ENCODE measurements at places on chromosomes 2 and 18.

DNA sequence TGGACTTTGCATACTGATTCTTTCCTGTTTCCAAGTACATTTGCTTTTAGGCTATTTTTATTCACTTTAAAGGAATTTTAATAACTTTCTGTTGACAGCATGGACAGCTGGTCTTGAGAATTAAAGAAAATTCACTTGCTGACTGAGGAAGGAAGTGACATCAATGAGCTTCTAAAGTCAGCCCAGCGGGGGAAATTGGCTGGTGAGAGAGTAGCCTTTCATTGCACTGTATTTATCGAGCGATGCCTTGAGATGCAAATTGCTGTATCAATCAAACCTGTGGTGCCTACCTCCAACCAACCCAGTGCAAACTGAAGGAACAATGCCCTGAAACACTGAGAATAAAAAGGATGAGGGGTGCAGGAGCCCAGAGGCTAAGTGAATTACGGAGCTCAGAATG is 91.4 kb upstream of the AQP4 start:
- no peak for DNase-seq

- no peak for DNase-seq
Observed at GRCh38 chr18:68461481-68462018, 253.4 kb downstream of the TMX3 start.

DNA sequence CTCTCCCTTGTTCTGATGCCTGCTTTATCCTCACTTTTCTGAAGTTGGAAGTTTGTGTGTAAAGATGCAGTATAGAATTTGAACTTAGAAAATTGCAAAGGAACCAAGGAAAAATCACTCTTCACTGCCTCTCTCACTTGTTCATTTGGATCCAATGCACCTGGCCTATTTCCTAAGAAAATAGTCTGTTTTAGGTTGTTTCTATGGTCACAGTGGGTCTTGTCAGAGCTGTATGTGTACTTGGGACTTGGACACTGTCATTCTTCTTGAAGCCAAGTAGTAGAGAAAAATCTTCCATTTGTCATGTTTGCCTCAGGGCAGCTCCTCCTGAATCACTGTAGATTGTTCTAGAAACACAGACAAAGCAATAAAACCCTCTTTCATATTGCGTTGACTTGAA is 80.3 kb upstream of the SESTD1 start:
- no peak for DNase-seq

DNA sequence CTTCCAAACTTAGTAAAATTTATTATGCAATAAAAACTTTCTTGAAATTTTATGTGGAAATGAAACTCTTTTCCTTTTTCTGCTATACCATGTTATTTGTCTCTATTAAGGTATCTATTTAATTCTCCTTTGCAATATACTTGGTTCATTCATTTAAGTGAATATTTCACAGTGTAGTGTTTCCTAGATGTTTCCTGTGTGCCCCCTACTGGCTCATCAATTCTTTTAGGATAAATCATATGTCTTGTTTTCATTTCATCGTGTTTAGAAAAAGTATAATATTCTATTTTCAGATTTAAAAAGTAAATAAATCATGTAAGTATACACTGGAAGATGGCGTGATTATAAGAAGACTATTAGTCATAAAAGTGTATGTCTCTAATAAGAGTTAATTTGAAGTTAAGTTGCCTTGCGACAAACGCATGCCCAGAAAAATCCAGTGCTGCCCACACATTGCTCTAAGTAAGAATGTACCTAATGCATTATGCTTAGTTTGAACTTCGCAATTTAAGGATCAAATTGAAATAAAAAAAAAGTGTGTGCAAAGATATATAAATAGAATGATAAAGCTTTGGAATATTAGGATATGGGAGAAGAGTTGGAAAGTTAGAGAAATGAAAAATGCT is 525.4 kb downstream of the KCNJ3 start:
- DNase-seq, result no peak

DNA sequence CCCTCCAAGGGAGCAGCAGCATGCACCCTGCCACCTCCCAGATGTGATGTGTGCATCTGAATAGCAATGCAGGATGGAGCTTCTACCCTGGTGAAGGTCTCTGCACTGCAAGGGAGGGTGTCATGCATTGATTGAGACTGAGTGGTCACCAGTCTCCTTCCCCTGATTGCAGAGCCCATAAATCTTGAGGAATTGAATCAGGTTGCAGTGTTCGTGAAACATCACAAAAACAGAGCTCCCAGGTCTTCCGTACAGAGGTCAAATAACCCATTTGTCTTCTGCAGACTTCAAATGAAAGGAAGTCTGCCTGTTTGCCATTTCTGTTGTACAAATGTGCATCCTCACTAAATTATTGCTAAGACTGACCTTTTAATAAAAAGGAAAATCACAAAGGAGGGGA is 136.8 kb downstream of the WDSUB1 start:
- DNase-seq, result no peak

- no peak for DNase-seq
Observed at GRCh38 chr2:137050949-137051348, 285.6 kb downstream of the THSD7B start.

- DNase-seq, result peak; percentile 47
Observed at GRCh38 chr2:203934041-203934492, 2.5 kb upstream of the ICOS start.

- no peak for DNase-seq
Observed at GRCh38 chr2:86491088-86491487, 49.9 kb downstream of the KDM3A start.

DNA sequence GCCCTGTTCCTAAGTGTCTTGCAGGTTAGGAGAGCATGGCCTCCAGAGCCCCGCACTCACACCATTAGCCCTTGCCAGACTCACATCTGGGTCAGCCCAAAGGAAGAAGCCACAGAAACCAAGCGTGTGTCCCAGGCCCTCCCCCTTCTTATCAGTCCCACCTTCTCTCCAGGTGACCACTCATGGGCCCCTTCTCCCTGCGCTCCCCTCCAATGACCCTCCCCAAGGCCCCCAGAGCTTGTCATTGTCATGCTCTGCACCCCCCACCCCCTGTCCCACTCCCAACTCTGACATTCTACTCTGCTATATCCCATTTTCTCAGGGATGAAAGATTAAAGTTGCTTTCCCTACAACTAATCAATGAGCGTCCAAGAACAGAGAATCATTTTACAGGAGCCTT is 30.1 kb downstream of the CAPN14 start:
- no peak for DNase-seq

- DNase-seq, result no peak
Observed at GRCh38 chr2:98734162-98734561, 3.2 kb upstream of the MGAT4A start.

GRCh38 chr2:76268902-76269620 is 558.3 kb upstream of the GCFC2 start:
- DNase-seq, result no peak

GRCh38 chr2:214574084-214574781 is 163.4 kb downstream of the VWC2L start:
- no peak for DNase-seq

- DNase-seq, result no peak
Observed at GRCh38 chr2:10992023-10992791, 80.5 kb downstream of the KCNF1 start.

DNA sequence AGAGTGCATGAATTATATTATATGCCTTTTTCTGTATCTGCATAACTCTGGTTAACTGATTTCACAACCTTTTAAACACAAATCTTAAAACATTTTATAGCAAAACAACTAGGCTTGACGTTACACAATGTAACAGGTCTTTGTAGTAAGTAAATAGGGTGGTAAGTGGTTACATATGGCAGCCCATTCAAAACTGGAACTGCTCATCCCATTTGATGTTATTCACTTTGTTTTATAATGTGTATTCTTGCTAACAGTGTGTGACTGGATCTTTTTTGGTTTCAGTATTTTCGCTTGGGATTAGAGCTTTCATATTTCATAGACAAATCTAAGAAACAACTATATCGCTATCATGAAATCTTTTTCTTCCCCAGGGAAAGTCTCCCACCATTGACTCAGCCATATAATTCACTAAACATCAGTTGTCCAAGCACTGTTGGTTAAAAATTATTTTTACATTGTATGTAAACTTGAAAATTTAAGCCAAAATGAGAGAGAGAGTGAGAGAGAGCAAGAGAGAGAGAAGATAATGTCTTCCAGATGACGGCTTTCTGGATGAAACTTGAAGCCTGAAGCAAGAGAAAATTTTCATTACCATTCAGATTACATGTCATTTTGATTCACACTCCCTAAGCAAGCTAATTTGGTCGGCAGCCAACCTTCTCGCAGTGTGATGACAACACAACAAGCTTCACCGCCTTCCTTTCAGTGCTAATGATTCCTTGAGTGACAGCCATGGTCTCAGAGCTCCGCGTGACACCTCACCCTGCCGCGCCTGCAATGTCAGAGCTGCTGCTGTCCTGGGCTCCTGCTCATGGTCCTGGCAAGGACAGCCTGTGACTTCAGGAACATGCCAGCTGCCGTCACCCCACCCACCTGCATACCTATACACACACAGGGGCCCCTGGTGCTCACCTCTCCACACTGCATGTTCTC is 946.9 kb upstream of the SOX11 start:
- no peak for DNase-seq

- DNase-seq, result no peak
Observed at GRCh38 chr18:56569416-56569815, 69.0 kb downstream of the TXNL1 start.

- no peak for DNase-seq
Observed at GRCh38 chr18:40577239-40577980, 1377.6 kb upstream of the PIK3C3 start.

DNA sequence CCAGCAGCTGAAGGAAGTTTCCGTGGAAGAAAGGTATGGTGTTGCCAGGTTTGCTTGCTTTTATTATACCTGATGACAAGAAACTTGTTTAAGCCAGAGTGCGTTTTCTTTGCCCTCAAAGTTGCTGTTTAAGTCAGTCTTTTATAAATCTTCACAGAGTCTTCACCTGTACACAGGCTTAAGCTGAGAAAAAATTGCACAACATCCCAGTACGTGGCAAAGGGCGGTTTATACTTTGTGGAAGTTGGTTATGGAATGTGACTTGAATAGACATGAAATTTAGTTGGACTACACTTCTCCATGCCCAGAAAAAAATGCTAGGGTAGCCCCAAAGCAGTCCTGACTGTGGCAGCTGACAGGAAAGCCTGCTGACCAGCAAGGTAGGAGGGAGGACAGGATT is 121.5 kb downstream of the RTN4 start:
- DNase-seq, result no peak

DNA sequence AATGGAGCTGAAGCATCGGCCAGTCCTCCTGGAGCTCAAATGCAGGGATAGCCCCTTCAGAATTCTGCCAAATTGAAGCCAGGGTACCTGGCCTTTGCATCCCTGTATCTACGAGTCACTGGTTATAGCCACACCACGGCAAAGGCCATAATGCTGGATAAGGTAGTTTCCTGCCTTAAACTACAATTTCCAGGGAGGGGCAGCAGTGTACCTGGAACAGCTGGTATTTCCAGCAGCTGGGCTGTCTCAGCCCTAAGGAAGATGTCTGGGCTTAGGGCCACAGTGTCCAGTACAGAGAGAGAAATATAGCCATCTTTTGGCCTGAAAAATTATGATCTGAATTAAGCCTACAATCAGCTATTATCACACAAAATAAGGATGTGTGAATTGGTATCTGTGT is 180.3 kb downstream of the GCA start:
- no peak for DNase-seq

DNA sequence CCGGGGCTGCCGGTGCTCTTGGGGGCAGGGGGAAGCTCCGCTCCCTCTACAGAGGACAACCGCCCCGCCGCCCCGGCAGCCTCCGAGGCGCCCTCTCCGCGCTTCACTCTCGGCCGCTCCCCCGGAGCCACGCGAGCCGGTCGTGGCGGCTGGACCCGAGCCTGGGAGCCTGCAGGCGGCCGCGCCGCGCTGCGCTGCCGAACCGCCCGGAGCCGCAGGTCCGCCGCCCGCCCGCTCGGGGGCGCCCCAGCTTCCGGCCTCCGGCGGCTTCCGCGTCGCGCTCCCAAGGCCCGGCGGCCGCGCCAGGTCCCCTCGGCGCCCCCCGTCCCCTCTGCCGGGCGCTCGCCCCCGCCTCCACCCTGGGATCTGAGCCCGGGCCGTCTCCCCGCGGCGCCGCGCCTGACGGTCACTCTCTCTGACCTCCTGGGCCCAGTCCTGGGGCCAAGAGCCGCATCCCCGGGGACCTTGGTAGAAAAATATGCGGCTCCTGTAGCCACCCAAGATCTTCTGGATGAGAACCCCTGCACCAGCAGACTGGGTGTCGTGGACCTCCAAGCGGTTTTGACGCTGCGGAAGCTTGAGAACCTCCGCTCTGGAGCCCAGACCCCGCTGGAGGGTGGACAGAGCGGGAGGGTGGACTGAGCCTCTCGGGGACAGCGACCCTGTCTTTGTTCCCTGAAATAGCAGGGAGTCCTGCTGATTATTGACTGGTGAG is 44.3 kb downstream of the SERTAD2 start:
- peak; percentile 48 for DNase-seq

DNA sequence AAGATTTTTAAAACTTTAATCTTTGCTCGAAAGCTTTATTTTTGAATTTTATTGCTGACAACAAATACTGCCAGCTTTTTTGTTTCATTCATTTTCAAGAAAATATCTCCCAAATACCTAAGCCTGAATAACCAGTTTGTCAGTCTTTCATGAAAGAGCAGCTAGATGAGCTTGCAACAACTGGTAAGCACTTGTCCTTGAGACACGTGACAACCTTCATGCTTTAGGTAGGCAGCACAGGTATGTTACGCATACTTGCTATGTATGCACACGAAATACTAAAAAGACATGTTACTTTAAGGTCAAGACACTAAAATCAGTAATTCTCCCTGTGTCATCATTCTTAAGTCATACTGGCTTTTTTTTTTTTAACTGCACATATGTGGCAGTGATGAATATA is 12.3 kb downstream of the CEBPZ start:
- DNase-seq, result no peak

DNA sequence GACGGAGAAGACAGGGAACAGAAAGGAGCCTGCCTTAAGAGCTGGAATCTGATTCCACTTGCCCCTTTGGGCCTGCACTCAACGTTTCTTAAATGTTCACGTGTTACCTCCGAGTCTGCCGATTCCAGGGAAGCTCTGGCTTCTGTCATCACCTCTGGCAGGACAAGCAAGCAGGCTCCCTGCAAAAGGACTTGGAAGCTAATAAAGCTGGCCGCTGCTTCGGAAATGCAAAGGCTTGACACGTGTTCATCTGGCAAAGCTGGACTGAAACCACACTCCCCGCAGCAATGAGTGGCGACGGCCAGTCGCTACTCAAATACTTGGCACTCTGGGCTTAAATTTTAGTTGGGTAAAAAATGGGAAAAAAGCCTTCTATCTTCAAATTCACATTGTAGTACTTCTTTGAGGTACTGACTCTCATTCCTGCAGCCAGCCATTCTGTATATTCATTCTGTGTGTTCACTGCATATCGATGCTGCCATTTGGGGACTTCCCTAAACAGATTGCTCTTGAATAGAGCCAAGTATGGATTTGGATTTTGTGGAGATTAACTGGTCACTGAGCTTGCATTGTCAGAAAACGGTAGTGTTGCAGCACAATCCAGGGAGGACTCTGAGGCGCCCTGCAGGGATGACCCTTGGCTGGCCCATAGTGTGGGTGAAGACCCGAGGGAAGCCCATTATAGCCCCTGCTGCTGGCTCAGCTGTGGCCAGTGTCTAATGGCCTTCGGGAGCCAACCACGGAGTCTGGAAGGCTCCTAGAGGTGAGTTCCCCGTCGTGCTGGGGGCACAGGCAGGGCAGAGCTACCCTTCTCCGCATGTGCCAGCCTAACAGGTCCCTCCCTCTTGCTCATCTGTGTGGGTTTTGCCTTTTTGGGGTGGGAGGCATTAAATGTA is 231.5 kb downstream of the PRKCE start:
- DNase-seq, result no peak

GRCh38 chr2:47079515-47080412 is 75.3 kb downstream of the STPG4 start:
- no peak for DNase-seq
